ENCODE measurements at places on chromosomes 3 and 15. TPM values are rescaled to one million over a fixed set of nuclear protein-coding genes. Genes with fewer than 3 reads are reported as not detected.
A peak's percentile ranks its signal among the peaks of the same experiment; 100 is the strongest.

DNA sequence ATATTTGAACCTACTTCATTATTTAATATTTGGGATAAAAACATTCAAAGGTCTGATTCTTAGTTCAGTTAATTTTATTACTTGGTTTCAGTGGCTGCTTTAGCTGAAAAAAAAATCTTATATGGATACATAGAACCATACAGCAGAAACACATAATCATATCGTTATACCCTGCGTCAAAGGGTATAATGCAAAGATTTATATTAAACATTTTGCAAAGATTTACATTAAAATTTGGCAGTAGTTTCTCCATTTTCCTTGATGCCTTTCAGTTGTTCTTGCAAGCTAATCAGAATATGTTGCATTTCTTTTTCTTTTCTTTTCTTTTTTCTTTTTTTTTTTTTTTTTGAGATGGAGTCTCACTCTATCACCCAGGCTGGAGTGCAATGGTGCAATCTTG lies 31.4 kb downstream of the CLDN11 start:
- no peak for DNase-seq

DNA sequence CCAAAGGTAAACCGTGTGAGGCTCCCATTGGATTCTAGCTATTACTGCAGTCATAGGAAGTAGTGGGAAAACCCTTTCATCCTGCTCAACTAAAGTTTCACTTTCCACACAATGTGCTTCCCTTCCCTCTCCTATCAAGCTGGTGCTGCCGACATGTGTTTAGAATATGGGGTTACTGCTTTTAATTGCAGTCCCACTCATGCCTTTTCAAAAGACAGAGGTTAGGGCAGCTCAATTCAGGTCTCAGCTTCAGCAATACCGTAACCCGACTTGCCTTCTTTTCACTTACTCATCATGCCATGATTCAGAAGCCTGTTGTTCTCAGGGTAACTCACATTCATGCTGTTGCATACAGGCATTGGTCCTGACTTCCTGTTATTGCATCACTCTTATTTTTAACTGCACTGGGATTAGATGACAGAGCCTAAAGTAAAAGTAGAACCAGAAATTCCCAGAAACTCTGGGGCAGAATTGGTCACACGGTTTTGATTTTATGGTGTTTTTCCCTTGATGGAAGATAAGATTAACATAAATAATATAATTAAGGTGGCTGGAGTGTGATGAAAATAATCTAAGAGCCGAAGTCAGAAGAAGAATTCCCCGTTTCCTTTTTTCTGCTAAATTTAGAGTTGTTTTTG lies 45.7 kb downstream of the C2CD4B start:
- DNase-seq = peak; percentile 95

DNA sequence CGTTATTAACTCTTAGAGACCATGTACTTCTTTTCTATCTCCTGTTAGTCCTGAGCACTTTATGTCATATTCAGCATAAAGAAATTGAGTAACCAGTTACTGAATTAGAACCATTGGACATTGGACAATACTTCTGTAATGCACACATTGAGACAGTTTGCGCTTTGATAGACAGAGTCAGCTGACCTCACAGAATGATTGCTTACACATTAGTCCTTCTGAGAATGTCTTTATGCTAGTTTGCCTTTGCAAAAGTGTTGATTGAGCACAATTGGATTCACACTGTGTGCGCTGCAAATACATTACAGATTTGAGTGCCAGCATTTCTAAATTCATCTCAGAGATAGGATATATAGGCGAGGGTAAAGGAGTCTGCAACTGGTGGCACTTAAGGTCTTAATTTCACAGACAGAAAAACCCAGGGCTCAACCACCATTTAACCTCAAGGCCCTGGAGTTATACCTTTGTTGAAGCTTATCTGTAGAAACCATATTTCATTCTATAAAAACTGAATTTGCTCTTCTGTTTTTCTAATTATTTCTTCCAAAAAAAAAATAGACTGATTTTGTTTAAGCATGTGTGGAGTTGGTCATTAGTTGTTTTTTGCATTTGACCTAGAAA lies 3.8 kb downstream of the SERPINI1 start:
- DNase-seq = no peak

XIRP1 gene
- 0.09 TPM for total RNA-seq

- DNase-seq = no peak
Measured at GRCh38 chr3:78285032-78285728, 1245.3 kb downstream of the ROBO2 start.

GRCh38 chr3:45011756-45012508 lies 14.2 kb upstream of the CLEC3B start:
- DNase-seq = peak; percentile 96

- peak; percentile 25 for DNase-seq
Measured at GRCh38 chr3:14278799-14279625, 100.4 kb downstream of the LSM3 start.

OR5K2 gene
- total RNA-seq = not detected

- no peak for DNase-seq
Measured at GRCh38 chr15:50493625-50494024, 52.8 kb downstream of the USP50 start.

- no peak for DNase-seq
Measured at GRCh38 chr3:140088513-140088912, 153.5 kb downstream of the CLSTN2 start.

DNA sequence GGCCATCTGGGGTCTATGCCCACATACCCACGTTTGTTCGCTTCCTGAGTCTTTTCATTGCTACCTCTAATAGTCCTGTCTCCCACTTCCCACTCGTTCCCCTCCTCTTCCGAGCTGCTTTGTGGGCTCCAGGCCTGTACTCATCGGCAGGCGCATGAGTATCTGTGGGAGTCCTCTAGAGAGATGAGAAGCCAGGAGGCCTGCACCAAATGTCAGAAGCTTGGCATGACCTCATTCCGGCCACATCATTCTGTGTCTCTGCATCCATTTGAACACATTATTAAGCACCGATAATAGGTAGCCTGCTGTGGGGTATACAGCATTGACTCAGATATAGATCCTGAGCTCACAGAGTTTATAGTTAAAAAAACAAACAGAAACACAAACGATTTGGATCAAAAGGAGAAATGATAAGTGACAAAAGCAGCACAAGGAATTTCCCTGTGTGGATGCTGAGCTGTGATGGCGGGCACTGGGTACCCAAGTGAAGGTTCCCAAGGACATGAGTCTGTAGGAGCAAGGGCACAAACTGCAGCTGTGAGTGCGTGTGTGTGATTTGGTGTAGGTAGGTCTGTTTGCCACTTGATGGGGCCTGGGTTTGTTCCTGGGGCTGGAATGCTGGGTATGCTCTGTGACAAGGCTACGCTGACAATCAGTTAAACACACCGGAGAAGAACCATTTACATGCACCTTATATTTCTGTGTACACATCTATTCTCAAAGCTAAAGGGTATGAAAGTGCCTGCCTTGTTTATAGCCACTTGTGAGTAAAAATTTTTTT lies 35.9 kb downstream of the NR1I2 start:
- DNase-seq = no peak
